Kidney glomerular epithelial cell (primary cell): ENCODE measurements at places on chromosomes 7 and 10.
A peak's percentile ranks its signal among the peaks of the same experiment; 100 is the strongest.

DNA sequence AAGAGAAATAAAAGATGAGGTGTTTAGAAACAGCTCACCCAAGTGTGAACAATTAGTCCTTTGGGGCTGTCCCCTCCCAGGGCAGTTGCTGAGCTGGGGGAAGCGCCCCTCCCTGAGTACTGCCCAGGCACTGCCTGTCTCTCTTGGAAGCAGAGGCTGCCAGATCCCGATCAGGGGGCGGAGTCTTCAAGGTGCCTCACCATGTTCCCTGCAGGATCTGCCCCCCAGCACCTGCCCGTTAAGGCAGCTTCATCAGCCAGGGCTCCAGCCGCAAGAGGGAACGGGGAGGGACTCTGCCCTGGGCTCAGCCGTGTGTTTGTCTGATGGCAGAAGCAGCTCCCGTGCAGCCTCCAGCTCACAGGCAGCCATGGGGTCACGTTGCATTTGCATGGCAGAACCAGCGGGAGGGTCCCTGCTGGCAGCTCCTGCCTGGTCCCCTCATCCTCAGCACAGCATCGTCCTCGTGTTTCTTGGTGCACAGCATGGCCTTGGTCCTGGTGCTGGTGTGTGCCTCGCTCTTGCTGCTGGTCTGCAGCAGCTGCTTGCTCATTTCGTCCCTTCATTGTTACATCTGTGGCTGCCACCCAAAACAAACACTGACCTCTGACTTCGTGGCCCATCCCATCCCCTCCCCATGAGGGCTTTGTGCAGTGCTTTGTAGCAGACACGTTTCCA, 10.7 kb upstream of the DPYSL4 start:
- DNase-seq = no peak

GRCh38 chr7:42285383-42285824, 48.4 kb upstream of the GLI3 start:
- no peak for DNase-seq

DNA sequence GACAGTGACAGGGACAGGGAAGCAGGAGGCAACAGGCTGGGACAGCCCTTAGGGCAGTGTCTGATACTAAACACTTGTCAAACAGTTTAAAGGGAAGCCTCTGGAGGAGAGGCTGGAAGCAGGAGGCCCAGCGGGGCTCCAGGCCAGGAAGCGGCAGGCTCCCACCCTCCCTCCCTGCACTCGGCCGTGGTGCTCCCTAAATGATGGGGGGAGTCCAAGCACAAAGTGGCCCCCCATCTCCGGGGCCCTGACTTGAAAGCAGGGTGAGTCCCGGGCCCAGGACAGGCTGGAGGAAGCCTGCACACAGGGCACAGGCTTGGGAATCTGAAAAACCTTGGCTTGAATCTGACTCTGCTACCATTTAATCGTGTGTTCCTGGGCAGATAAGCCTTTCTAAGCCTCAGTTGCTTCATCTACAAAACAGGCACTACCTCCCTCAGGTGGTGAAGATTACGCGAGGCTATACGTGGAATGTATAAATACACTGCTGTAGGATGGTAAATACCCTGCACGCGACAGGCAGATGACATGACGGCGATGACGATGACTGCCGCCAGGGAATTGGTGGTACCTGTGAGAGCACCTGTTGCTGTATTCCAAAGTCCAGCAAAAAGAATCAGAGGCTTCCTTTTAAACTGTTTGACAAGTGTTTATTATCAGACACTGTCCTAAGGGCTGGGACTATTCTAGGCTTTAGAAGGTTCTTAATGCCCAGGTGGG, 34.1 kb downstream of the GBX1 start:
- no peak for DNase-seq

DNA sequence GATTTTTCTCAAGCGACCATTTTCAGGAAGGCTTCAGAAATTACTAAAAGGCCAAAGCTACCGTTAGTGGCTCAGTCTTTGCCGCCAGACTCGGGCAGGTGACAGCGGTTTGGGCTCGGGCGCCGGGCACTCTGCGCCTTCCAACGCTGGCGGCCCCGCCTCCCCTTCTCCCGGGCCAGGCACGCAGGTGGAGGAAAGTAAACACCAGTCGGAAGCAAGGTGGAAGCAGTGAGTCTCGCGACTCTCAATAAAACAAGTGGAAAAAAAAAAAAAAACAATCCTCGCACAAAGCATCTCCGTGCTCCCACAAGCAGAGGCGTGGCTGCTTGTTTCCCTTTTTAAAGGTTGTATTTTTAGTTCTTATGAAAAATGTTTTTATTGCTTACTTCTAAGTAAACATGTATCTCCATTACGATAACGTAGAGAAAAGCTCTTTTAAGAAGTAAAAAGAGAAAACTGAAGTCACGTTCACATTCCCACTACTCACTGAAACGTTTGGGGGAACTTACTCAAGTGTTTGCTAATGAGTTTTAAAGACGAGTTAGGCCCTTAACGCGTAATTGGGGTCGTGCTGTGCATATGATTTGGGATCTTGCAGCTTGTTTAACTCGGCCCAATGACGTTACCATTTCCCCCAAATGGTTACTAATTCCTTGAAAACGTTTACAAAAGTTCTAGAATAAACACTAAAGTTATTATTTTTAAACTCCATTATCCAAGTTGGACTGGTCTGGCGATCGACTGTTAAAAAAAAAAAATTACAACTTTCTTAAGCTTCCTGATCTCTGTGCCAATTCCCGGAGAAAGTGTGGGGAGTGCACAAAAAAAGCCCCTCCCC, 864 bp downstream of the CDCA7L start:
- peak; percentile 39 for DNase-seq
